ENCODE measurements at places on chromosomes 6 and 20. TPM values are rescaled to one million over a fixed set of nuclear protein-coding genes. Genes with fewer than 3 reads are reported as not detected.

Gene JPH2
- not detected for total RNA-seq

Gene LHFPL5
- total RNA-seq = 1.0 TPM

Gene ARHGAP18
- total RNA-seq = 17.3 TPM

GRCh38 chr6:87115402-87116135 lies 20.7 kb upstream of the CGA start:
- DNase-seq = no peak

- DNase-seq = no peak
These were observed 520.5 kb upstream of the ADGRB3 start for GRCh38 chr6:68114463-68115047.

DNA sequence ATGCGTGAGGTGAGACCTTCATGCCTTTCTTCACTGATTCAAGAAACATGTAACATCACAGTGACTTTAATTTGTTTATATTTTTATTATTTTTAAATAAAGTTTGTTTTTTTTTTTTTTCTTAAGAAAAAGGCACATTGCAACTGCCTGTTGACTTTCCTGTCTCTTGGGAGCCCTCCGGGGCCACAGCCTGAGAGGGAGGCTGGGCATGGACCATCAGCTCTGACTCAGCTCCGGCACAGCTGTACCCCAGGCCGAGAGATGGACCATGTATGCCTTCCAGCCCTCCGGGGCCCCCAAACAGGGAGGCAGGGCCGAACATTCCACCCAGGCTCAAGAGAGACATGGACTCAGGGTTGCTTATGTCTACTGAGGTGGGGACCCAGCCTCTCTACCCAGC lies 99.9 kb downstream of the NFATC2 start:
- DNase-seq = no peak

GRCh38 chr6:56463443-56463842 lies 179.2 kb downstream of the DST start:
- no peak for DNase-seq
